ENCODE measurements at places on chromosomes 2 and 18.

DNA sequence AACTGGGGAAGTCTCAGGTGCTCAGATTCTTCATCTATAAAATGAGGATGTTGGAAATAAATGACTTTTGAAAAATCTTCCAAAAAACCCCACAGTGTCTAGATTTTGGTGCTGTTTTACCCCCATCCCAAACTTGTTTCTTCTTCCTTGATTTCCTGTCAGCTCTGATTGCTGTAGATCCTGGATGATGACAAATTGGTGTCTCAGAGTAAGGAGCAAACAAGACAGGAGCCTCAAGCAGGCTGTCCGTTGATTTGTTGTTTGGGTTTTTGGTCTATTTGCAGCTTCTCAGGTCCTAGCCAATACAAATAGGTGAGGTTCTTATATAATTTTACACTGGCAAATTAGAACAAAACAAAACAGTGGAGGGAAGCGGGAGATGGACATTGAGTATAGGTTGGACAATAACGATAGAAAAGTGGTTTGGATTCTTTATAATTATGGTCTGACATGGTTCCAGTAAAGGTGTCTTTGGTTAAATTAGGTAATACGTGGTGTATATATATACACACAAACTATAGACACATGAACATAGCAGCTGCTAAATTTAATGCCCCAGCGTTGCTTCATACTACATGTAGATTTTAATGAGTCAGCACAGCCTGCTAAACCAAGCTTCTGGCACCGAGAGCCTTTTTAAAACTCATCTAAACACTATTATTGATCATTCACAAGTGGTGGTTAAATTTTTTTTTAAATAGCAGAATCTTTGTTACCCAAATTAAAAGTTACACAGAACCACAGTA, 142.5 kb downstream of the FMNL2 start:
- no peak for DNase-seq

GRCh38 chr2:144630459-144631215, 110.7 kb upstream of the ZEB2 start:
- no peak for DNase-seq

GRCh38 chr18:26919627-26920026, 54.1 kb upstream of the AQP4 start:
- DNase-seq = no peak

DNA sequence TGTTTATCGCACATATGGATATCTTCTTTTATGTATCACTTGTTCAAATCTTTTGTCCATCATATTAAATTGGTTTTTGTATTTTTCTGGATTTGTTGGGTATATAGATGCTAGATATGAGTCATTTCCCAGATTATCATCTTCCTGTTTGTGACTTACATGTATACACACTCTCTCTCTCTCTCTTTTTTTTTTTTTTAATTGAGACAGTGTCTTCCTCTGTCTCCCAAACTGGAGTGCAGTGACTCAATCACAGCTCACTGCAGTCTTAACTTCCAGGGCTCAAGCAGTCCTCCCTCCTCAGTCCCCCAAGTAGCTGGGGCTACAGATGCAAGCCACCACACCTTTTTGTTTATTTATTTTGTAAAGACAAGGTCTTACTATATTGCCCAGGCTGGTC, 43.8 kb downstream of the XIRP2 start:
- DNase-seq = no peak

DNA sequence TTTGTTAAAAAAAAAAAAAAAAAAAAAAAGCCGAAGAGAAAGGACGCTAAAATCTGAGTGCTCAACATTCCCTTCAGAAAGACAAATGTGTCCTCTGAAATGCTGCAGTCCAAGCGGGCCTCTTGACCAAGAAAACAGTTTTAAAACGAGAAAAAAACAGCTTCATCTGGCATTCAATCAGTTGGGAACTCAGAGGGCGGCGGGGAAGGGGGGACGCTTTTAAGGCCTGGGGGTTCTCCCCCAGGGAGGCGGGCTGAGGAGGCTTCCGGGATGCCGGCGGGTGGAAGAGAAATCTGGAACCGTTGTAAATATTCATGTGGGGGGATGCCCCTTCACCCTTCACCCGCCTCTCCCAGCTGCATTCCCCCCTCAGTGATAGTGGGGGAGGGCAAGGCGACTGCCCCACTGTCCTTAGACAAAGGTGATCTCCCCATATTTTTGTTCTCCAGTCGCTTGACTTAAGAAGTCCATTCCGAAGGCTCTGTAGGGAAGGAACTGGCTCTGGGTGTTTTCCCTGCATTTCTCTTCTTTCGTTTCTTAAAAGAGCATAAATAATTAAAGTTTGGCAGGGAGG, 3.3 kb upstream of the HOXD11 start:
- no peak for DNase-seq

DNA sequence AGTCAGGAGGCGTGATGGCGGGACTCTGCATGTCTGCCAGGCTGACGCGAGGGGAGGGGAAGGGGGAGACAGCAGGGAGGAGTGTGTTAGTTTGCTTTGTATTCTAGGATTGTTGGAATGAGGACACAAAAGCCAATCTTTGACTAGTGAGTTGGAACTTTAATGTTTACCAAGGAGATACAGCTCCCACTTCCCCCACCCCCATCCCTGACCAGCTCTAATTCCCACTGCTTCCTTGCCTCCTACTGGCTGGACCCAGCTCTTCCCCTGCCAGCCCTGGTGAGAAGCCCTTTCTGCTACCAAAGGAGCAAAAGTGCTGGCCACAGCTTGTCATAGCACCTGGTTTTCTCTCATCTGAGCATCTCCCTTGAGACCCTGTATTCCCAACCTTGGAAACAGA, 84.5 kb downstream of the CELF4 start:
- no peak for DNase-seq

GRCh38 chr18:44944461-44944860, 263.8 kb downstream of the SETBP1 start:
- no peak for DNase-seq

- DNase-seq = no peak
Measured at GRCh38 chr2:162241571-162241970, 1.7 kb downstream of the FAP start.

GRCh38 chr2:141927536-141927935, 203.3 kb downstream of the LRP1B start:
- no peak for DNase-seq

GRCh38 chr2:73920577-73921545, 5.8 kb upstream of the DGUOK start:
- no peak for DNase-seq

DNA sequence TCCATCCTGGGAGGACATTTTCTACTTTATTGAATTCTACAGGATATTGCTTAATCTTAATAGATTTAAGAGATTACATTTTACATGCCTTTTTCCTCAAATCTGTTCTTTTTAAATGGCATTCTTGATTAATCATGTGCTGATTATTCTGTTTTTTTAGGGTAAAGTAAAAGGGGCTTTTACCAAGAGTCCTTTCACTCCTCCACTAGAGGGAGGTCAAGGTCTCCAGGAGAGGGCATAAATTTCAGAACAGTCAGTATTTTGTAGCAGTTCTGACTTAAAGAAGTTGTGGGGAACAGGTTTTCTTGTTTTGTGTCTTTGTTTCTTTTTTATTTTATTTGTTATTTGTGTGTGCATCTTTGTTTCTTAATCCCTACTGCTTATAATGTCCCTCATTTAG, 25.4 kb downstream of the WDR75 start:
- no peak for DNase-seq

DNA sequence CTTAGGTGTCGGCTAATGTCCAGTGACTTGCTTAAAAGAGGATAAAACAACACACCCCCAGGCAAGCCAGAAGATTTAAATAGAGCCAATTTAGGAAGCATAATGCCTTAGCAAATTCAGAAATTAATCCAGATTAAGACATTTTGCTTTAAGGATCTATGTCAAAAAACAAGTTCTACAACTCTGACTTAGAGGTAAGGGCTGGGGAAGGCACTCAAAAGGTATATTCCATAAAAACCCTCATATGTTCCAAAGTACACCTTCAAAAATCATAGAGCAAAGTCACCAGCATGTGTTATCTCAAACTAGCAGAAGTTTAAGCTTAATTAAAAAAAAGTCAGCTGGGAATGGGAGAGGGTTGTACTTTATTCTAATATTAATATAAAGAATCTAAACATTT, 206.4 kb downstream of the NOL4 start:
- DNase-seq = no peak

- DNase-seq = no peak
Measured at GRCh38 chr2:169073963-169074751, 4.8 kb downstream of the DHRS9 start.

DNA sequence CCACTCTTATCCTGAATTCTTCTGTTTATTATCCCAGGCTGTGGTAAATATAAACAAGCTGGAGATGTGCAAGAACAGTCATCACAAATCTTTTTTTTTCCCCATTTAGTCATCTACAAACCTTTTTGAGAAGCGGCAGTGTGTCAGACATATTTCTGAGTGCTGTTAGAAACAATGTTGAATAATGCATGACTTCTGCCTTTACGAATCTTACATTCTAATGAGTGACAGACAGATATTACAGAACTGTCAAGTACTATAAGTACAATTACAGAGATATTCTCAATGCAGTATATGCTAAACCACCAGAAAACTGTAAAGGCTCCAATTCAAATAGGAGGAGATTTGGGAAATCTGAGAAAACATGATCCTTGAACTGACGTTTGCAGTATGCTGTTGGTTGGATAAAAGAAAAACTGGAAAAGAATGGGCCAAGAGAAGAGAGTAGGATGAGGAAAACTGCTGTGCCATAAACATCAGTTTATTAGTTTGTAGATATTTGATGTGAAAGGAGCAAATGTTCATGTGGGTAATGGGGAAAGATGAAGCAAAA, 379.5 kb upstream of the SLC8A1 start:
- no peak for DNase-seq

- no peak for DNase-seq
Measured at GRCh38 chr2:130834091-130834930, 2.4 kb upstream of the ARHGEF4 start.

- no peak for DNase-seq
Measured at GRCh38 chr2:18912225-18912888, 323.0 kb upstream of the NT5C1B start.

- no peak for DNase-seq
Measured at GRCh38 chr2:203786549-203787351, 80.3 kb downstream of the CD28 start.

GRCh38 chr18:34794348-34794747, 84.2 kb downstream of the DTNA start:
- DNase-seq = no peak

DNA sequence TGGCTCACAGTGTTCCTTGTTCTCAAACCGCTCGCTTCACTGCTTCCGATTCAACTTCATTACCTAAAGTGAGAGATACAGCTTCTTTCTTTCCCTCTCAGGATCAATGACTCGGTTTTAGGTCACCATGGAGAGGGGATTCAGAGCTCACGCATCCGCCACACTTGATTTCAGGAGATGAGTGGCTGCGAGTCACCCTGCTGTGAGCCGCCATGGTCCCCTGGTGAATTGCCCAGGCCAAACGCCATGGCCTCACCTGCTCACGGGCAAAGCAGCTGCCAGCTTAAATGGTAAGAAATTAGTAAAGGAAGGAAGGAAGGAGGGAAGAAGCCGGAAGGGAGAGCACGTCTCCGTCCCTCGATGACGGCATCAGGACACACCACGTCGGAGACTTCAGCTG, 60.5 kb downstream of the ADNP2 start:
- no peak for DNase-seq

DNA sequence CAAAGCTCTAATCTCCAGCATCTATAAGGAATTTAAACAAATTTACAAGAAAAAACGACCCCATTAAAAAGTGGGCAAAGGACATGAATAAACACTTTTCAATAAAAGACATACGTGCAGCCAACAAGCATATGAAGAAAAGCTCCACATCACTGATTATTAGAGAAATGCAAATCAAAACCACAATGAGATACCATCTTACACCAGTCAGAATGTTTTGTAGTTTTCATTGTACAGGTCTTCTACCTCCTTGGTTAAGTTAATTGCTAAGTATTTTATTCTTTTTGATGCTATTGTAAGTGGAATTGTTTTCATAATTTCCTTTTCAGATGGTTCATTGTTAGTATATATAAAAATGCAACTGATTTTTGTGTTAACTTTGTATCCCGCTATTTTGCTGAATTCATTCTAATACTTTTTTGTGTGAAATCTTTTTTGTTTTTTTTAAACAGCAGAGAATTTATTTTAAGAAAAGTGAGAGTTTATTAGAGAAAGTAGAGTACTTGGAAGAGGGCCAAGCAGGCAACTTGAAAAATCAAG, 40.7 kb downstream of the SLC39A10 start:
- no peak for DNase-seq

GRCh38 chr2:80496346-80496745, 191.8 kb upstream of the LRRTM1 start:
- DNase-seq = no peak

DNA sequence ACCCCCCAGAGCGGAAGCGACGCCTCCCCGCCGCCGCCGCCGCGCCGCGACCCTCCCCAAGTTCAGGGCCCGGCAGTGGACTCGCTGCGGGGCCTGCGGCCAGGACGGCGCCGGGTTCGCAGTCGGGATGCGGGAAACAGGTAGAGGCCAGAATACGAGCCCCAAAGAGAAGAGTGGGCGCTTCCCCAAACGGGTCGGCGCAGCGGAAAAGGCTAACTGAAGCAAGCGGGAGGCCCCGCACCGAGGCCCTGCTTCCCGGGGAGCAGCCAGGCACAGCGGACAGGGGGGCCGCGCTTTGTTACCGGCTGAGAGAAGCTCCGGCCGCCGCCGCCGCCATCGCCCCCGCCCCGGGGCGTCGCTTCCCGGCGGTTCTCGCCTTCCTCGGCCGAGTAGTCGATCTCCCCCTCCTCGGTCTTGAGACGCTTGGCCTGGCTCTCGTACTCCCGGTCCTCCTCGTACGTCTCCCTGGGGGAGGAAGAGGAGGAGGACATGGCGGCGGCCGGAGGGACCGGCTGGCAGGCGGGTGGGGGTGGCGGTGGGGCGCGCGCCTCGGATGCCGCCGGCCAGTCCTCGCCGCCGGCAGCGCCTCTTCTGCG, 494 bp downstream of the HNRNPLL start:
- DNase-seq = no peak

DNA sequence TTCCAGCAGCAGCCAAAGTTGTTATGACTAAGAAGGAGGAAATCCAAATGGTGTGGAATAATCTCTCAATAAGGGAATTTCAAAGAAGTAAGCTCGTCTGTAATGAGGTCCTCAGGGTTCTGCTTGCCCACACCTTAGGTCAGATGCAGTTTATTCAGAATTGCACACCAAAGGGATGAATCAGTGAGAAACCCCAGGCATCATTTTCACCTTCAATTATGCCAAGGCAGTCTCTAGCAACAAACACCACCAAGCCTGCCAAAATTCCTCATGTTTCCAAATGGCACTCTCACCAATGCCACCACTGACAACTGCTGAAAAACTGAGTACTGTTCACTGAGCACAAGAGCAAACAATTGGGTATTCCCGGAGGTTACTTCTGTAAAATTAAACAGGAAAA, 43.6 kb downstream of the KCNG3 start:
- DNase-seq = peak; percentile 50

- no peak for DNase-seq
Measured at GRCh38 chr18:62621546-62621945, 93.8 kb upstream of the PHLPP1 start.

GRCh38 chr18:79983793-79984192, 4.6 kb downstream of the TXNL4A start:
- no peak for DNase-seq

DNA sequence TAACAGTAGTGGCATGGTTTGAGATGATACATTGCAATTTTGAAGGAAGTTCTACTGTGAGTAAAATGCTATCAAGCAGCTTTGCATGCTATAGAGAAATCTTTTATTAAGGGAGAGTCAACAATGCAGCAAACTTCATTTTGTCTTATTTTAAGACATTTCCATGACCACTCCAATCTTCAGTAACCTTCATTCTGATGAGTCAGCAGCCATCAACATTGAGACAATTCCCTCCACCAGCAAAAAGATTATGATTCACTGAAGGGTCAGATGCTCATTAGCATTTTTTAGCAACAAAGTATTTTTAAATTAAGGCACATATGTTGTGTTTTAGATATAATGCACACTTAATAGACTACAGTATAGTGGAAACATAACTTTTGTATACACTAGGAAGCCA, 235.7 kb downstream of the DSC3 start:
- no peak for DNase-seq

All from esophagus muscularis mucosa (tissue), 4 donors.